NCI-H345 (cell line): ENCODE measurements at places on chromosomes 11 and 22.

DNA sequence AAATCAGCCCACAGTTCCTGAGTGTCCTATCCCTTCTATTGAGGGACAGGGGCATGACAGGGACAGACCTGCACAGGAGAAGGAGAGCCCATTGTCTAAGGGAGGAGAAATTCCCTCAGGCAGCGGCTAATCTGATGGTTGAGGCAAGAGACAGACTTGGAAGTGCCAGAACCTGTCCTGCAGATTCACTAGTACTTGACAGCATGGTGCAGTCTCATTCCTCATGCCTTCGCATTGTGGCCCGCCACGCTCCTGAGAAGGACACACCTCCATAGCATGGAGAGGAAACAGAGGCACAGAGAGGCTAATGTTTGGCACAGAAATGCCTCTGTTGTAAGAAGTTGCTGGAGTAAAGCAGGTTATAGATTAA is 3.2 kb downstream of the P2RY6 start:
- DNase-seq: no peak

GRCh38 chr22:19178065-19178656 is 375 bp downstream of the SLC25A1 start:
- DNase-seq: peak; percentile 60

GRCh38 chr22:35335468-35335867 is 35.8 kb downstream of the TOM1 start:
- no peak for DNase-seq

DNA sequence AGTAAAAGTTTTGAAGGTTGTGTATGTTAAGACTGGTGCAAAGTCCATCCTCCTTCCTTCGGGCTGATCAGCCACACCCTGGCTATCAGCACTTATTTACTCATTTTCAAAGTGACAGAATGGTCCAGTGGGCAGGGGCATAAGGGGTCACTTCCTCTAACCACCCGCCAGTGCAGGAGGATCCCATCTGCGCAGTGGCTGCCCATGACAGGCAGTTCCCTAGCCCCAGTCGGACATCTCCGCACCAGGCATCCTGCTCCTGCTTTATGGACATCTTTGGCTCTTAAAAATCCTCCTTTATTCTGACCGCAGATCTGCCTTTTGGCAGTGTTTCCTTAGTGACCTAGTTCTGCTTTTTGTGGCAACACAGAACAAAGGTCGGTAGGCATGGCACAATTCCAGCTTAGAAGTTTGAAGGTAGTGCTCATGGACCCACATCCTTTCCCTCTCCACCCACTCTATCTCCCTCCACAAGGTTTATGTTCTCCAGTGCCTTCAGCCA is 55.9 kb downstream of the BMAL1 start:
- DNase-seq: no peak

DNA sequence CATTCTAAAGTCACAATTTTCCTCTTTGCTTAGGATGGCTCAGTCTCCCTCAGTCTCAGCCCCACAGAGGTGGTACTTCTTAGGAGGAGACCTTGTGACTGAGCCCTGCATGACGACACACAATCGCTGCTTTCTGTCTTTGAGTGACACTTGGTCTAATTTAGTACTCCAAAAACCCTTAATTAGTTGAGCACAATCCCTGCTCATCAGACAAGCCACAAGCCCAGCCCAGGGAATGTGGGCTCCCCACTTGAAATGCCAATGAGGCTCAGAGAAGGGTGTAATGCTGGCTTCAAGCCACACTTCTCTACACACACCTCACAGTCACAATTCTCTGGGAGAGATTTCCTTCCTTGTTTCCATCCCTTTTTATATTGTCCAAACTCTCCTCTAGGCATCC is 101.8 kb downstream of the FEZ1 start:
- DNase-seq: no peak

DNA sequence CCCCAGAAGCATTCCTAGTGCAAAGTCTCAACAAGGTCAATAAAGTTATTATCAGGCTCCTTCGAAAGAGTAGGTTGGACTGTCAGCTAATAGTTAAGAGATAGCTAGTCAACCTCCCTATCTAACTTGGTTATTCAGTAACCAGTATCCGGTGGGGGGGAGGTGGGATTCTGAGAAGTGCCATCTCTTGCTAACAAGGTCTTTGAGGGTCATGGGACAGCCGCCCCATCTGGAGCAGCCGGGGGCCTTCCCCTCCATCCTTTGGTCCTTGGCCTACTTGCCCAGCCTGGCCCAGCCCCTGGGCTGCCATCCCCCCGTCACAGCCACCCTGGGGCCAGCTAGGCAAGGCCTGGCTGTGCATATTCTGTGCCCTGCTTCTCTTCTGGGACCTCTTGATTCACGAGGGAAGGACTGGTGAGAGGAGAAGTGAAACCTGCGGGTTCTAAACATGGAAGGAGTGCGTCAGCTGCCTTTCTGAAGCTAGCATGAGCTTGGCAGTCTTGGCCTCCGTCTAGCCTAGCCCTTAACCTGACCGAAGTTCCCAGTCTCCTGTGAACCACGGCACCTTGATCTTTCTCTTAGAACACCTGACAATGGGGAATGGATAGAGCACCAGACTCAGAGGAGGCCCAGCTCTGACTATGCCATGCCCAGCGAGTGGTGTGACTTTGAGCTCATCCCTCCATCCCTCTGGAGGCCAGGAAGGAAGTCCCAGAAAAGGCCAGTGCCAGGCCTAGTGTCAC is 9.3 kb downstream of the SLC37A2 start:
- DNase-seq: no peak

DNA sequence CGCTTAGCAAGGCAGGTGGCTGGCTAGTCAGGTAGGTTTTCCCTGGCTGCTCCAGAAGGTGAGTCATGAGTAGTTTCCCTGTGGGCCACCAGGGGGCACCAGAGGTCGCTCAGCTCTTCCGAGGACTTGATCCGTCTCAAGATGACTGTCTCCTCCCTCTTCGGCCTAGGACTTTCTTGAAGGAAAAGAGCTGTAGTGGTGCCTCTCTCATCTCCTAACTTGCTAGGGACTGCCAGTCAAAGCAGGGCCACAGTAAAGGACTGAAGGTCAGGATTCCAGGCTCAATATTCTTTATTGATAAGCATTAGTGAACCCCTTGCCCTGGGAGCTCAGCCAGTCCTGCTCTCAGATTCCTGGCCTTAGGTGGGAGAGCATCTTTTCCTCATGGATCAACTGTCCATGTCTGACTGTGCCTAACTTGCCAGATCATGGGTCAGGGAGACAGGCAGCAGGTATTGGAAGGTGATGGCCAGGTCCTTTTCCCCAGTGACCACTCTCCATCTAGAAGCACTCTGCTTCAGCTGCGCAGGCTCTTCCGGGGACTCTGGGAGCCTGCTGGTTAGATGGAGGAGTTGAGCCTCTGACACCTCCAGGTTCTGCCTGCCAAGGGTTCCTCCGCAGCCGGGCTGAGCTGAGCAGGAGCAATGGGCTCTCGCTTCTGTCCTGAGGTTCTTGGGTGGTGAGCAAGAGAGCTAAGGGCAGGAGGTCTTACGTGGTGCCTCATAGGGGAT is 1.9 kb downstream of the POLD4 start:
- peak; percentile 59 for DNase-seq

- DNase-seq: no peak
These were observed 820.4 kb upstream of the CCDC90B start for GRCh38 chr11:84106541-84106940.

DNA sequence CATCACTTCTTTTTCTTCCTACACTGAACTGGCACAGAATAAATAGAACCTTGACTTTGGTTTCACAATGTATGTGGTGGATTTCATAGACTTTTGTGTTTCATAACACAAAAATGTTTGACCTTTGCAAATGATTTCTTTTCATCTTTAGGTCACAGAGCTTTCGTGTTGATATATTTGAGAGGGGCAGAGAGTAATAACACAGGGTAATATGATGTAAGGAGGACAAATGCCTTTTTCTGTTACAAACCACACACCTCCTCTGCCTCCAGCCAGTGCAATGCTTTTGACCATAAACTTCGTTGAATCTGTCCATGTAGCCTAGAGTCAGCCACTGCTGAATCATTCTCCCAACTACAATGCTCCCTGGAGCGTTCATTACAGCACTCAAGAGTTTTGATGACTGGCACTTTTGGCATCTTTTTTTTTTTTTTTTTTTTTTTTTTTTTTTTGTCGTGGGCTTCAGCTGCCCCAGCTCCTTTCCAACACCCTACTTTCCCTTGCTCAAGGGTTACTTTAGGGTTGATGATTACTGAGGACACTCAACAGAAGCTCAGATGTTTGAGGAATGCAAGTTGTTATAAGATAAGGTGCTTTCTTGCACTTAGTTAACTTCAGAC is 11.4 kb upstream of the CAT start:
- DNase-seq: no peak

DNA sequence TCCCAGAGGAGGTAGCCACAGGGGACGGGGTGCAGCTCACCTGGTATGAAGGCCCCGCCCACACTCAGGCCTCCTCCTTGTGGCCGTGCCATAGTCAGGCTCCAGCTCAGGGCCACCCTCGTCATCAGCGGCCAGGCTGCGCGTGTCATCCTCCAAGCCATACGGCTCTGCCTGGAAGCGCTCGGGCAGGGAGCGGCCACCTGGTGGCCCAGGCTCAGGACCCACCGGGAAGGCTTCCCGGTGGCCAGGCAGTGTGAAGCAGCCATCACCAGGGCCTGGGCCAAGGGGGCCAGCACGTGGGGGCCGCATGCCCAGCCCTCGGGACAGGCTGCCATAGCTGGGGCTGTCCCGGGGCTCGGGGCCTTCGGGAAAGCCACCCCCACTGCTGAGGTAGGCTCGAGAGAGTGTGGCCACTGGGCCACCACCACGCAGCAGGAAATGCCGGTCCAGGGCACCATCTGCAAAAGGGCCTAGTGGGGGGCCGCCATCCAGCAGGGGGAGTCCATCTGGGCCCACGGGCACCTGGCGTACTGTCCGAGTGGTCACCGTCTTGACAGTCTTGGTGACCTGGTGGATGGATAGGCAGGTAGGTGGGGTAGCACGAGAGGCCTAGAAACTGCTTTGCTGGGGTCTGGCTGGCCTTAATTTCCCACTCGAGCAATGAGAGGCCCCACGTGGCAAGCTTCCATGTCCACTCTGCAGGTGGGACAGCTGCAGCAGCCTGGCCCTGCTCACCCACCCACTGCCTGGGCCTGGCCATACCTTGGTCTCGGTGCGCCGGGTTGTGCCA is 35.3 kb downstream of the ARVCF start:
- DNase-seq: no peak

DNA sequence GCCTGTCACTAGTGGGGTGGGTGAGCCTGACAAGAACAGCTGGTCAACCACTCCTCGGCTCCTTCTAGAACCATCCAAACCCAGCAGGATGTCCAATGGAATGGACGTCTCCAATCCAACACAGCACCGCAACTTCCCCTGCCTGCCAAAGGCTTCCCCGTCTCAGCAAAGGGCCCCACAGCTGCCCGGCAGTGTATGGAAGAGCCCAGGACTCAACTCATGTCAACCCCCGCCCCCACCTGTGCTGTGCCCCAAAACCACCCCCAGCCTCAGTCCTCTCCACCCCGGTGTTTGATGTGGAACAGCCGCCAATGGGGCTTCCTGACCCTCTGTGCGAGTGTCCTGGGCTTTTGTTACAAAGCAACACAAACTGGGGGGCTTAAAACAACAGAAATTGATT is 223.8 kb downstream of the CTTN start:
- no peak for DNase-seq

- no peak for DNase-seq
These were observed 18.1 kb upstream of the HSPA8 start for GRCh38 chr11:123080015-123080414.

GRCh38 chr11:132691848-132692550 is 840.3 kb downstream of the OPCML start:
- peak; percentile 7 for DNase-seq

DNA sequence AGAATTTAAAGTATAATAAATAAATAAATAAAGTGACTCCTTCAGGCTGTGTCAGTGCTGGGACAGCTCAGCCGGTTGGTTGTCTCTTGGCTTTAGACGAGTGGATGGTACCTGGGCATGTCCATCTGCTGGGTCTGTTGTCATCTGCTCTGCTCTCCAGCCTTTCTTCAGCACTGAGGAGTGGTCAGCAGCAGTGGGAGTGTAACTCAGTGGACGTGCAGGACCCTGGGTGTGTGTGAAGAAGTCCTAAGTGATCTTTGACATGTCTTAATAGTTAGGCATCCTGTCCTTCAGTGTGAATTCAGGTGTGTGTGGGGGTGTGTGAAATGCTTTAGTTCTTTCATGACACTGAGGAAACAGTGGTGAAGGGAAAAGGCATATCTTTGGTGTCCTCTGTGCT is 24.3 kb downstream of the AMOTL1 start:
- DNase-seq: no peak

DNA sequence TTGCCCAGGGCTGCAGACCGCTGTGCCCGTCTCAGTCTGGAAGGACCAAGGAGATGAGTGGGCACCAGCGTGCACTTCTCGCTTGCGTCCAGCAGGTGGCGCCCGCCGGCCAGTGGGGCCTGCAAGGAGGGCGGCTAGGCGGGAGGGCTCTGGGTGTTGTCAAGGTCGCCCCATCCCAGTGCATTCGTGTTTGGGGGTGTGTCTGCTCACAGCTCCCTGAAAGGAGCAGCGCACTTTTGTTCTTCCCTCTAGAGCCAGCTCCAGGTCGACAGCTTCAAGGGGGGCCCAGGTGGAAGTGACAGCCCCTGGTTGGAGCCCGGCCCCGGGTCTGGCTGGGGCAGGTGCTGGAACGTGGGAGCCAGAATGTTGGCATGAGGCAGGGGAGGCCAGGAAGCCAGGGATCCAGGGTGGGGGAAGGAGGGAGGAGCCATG is 23.4 kb upstream of the MPPED1 start:
- peak; percentile 67 for DNase-seq

GRCh38 chr11:38448284-38448683 is 1850.2 kb upstream of the RAG2 start:
- DNase-seq: no peak

DNA sequence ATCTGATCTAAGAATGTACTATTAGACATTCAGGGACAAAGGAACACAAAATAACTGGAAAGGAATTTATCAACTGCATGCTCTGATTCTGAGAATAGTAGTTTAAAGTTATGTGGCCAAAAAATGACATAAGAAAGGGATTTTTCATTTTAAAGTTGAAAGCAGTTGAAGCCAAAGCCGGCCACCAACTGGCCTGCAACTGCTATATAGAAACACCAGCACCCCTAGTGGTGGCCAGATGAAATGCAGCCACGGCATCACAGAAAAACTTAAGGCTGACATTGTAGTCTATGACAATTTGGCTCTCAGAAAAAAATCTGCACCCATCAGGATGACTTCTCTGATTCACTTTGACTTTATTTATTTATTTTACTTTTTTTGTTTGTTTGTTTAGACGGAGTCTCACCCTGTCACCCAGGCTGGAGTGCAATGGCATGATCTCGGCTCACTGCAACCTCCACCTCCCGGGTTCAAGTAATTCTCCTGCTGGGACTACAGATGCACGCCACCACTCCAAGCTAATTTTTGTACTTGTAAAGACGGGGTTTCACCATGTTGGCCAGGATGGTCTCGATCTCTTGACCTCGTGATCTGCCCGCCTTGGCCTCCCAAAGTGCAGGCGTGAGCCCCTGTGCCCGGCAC is 59.2 kb downstream of the SLC35F2 start:
- DNase-seq: peak; percentile 44
